Osteocyte (in vitro differentiated cells): ENCODE measurements at places on chromosomes 6 and 20. TPM values are rescaled to one million over a fixed set of nuclear protein-coding genes. Genes with fewer than 3 reads are reported as not detected.

DNA sequence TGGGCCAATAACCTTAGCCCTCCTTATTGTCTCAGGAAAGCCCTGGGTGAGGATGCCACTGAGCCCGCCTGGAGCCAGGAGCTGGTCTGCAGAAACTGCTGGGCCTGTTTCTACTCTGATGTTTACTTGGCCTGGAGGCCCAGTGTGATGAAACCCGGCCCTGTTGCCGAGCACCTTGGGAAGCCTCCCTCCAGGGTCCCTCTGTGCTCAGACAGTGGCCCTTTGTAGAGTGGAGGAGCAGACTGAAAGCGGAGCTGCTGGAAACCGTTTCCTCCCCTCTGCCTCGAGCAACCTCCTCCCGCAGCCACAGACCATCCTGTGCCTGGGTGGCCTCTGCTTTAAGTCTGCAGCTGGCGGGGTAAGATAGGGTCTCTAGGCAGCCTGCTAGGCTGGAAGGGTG lies 84.1 kb upstream of the EPB41L1 start:
- peak overlapping the region; percentile 18 for H3K27ac ChIP-seq
- H3K4me3 ChIP-seq = no peak overlapping the region
- peaks cover 9% of the 10 kb centered on the region for H3K27me3 ChIP-seq
- H3K36me3 ChIP-seq = no peaks in the 10 kb centered on the region
- peaks cover 15% of the 10 kb centered on the region for H3K4me1 ChIP-seq
- no peak for DNase-seq

GRCh38 chr20:52830598-52830997 lies 141.6 kb upstream of the TSHZ2 start:
- no peak overlapping the region for H3K27ac ChIP-seq
- no peaks in the 10 kb centered on the region for H3K36me3 ChIP-seq
- H3K4me1 ChIP-seq = no peaks in the 10 kb centered on the region
- no peak overlapping the region for H3K4me3 ChIP-seq

DNA sequence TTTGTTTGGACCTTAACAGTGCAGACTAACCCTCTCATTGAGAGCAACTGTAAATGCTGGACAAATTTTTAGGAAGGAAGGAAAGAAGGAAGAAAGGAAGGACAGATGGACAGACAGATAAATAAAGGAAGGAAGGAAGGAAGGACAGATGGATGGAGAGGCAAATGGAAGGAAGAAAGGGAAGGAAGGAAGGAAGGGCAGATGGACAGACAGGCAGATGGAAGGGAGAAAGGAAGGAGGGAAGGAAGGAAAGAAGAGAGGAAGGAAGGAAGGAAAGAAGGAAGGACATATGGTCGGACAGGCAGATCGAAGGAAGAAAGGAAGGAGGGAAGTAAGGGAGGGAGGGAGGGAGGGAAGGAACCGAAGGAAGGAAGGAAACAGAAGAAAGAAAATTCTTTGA lies 388.5 kb upstream of the CDH4 start:
- no peaks in the 10 kb centered on the region for H3K36me3 ChIP-seq
- H3K27me3 ChIP-seq = no peaks in the 10 kb centered on the region
- no peaks in the 10 kb centered on the region for H3K4me1 ChIP-seq

- peaks cover 40% of the 10 kb centered on the region for H3K4me1 ChIP-seq
- H3K4me3 ChIP-seq = no peak overlapping the region
- no peak overlapping the region for H3K27ac ChIP-seq
- no peak for DNase-seq
Measured at GRCh38 chr6:72367439-72367838, 254.4 kb upstream of the KCNQ5 start.

DNA sequence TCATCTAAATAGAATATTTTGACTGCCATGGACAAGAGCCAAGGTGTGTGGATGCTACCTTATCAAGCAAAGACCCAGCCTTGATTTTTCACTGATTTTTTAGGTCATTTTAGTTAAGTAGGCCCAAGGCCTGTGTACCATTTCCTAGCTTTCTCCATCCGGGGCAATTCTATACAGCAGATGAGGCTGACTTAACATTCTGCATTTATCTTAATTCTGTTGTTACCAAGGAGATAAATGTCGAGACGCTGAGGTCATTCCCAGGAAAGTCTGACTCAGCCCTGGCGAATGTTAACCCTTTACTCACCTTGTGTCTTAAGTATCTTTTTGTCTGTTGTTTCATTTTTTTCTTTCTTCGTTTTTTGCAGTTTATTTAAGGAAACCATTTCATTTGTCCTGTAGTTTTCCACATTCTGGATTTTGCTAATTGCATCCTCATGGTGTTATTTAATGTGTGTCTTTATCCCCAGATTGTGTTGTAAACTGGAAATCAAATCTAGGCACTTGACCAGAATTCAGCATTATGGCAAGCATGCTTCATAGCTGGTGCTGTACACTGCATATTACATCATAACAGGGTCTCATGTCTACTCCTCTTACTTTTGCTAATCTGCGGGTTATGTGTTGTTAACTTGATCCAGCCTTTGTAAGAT lies 277.0 kb downstream of the CDKAL1 start:
- DNase-seq = no peak
- H3K27ac ChIP-seq = peak overlapping the region; percentile 80
- H3K4me1 ChIP-seq = peaks cover 41% of the 10 kb centered on the region
- H3K27me3 ChIP-seq = no peaks in the 10 kb centered on the region
- no peak overlapping the region for H3K4me3 ChIP-seq

DNA sequence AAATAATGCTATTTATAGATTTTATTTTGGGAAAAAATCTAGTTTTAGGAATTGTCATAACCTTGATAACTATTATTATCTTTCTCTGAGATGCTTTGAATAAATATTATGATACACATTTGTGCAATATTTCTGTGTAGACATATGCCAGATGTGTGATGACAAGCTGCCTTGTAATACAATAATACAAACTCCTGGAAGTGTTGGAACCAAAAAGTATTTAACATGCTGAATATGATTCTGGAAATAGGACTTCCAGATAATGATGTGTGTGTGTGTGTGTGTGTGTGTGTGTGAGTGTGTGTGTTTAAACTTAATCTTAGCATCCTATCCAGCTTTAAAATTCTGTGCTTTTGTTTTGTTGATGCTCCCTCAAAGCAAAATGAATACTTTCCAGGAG lies 233.6 kb downstream of the ADGRB3 start:
- H3K36me3 ChIP-seq = no peaks in the 10 kb centered on the region
- no peak for DNase-seq
- H3K27me3 ChIP-seq = peaks cover 10% of the 10 kb centered on the region
- no peak overlapping the region for H3K27ac ChIP-seq

GRCh38 chr6:103085801-103086200 lies 1692.3 kb downstream of the GRIK2 start:
- no peak for DNase-seq
- H3K4me1 ChIP-seq = no peaks in the 10 kb centered on the region
- no peak overlapping the region for H3K27ac ChIP-seq
- no peaks in the 10 kb centered on the region for H3K36me3 ChIP-seq
- H3K4me3 ChIP-seq = no peak overlapping the region
- no peaks in the 10 kb centered on the region for H3K27me3 ChIP-seq

GRCh38 chr6:43687079-43687436 lies 533 bp downstream of the MRPS18A start:
- H3K27me3 ChIP-seq = no peaks in the 10 kb centered on the region
- DNase-seq = no peak
- peaks cover 2% of the 10 kb centered on the region for H3K36me3 ChIP-seq
- H3K4me1 ChIP-seq = peaks cover 25% of the 10 kb centered on the region
- H3K27ac ChIP-seq = peak overlapping the region; percentile 96
- H3K4me3 ChIP-seq = peak overlapping the region; percentile 94

- H3K4me3 ChIP-seq = peak overlapping the region; percentile 74
- H3K4me1 ChIP-seq = peaks cover 42% of the 10 kb centered on the region
Measured at GRCh38 chr6:25137480-25137879, 141.7 kb upstream of the CARMIL1 start.

GRCh38 chr6:119966484-119966883 lies 616.9 kb upstream of the MAN1A1 start:
- no peak for DNase-seq
- no peaks in the 10 kb centered on the region for H3K36me3 ChIP-seq
- H3K4me1 ChIP-seq = no peaks in the 10 kb centered on the region
- H3K27me3 ChIP-seq = no peaks in the 10 kb centered on the region

DNA sequence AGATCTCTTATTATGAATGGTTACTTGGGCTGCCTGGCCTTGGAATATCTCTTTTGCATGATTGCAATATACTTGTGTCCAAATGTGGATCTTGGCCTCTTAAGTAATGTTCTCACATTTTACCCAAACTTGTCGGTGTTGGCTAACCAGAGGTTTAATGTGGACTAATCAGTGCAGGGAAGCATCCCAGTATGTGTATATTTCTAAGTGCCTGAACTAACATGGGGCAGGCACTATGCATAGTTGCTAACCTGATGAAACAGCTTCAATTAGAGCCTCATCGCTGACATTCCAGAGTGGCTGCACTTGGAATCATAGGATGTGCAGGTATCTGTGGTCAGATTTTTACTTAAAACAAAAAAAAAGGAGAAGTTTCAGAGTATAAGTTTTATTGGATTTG lies 160.0 kb downstream of the PDE7B start:
- no peaks in the 10 kb centered on the region for H3K27me3 ChIP-seq
- no peak for DNase-seq
- H3K27ac ChIP-seq = peak overlapping the region; percentile 82
- peaks cover 53% of the 10 kb centered on the region for H3K4me1 ChIP-seq
- peaks cover 3% of the 10 kb centered on the region for H3K36me3 ChIP-seq

DXO gene
- total RNA-seq = 28.6 and 30.8 TPM in 2 replicates
